ENCODE measurements at places on chromosomes 12 and 14.

GRCh38 chr12:106126441-106127337 lies 12.1 kb downstream of the NUAK1 start:
- DNase-seq = no peak

DNA sequence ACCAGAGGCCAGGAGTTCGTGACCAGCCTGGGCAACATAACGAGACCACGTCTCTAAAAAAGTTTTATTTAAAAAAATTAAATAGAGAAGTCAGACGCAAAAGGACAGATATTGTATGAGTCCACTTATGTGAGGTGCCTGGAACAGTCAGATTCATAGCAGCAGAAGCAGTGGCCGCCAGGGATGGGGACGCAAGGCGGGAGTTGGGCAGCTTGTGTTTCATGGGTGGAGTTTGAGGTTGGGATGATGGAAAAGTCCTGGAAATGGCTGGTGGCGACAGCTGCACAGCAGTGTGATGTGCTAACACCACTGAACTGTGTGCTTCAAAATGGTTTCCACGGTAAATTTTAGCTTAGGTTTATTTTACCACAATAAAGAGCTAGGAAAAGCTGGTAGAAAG lies 57.6 kb upstream of the DDX11 start:
- no peak for DNase-seq

DNA sequence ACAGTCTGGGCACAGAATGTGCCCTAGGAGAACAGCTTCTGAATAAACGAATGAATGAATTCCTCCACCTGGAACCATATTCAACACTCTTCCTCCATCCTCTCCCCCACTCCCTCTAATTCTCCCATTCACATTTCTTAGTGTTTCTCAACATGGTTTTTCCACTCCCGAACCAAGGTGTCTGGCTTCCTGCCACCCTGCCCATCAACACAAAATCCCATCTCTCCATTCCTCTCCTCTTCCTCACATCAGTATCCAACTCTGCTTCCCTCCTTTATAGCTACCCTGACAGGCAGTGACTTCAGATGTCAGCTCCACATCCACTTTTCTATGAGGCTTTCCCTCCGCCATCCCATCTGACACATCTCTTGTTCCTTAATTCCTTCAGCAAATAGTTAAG lies 2.9 kb downstream of the TNFRSF1A start:
- DNase-seq = no peak

GRCh38 chr12:13504736-13505135 lies 308.2 kb downstream of the EMP1 start:
- DNase-seq = no peak

DNA sequence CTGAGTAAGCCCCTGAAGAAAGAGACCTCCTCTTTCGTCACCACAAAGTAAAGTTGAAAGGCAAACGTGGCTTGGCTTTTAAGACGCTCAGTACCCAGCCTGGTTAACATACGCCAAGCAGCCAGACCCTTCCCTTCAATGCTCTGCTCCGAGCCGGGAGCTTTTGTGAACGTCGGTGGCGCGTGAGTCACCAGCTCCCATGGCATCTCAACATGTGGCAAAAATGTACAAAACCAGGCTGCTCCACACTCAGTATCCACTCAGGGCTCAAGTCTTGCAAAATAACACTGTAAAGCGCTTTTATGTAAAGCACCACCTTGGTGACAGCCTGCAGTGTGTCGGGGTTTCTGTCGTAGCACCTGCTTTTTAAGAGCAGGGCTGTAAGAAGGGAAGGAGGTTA lies 89.0 kb downstream of the SETD3 start:
- no peak for DNase-seq

- DNase-seq = no peak
Measured at GRCh38 chr14:21017528-21018245, 7.2 kb downstream of the NDRG2 start.

- no peak for DNase-seq
Measured at GRCh38 chr14:74507840-74508239, 14.3 kb downstream of the ISCA2 start.

GRCh38 chr12:65755596-65755978 lies 68.7 kb upstream of the HMGA2 start:
- no peak for DNase-seq

DNA sequence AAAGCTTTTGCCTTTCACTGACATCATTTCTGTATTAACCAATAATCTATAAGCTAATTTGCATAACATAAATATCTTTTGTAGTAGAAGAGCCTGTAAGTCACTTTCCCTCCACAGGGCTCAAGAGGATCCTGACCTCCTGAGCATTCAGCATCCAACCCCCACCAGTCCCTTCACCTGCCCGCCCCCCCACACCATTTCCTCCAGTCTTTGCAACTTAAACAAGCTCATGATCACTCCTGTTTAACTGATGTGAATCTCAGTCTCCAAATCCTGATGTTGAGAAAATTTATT lies 12.0 kb upstream of the CRY1 start:
- DNase-seq = no peak

- DNase-seq = no peak
Measured at GRCh38 chr14:75452900-75453816, 25.3 kb downstream of the JDP2 start.

- no peak for DNase-seq
Measured at GRCh38 chr12:20211981-20212421, 156.3 kb upstream of the PDE3A start.

DNA sequence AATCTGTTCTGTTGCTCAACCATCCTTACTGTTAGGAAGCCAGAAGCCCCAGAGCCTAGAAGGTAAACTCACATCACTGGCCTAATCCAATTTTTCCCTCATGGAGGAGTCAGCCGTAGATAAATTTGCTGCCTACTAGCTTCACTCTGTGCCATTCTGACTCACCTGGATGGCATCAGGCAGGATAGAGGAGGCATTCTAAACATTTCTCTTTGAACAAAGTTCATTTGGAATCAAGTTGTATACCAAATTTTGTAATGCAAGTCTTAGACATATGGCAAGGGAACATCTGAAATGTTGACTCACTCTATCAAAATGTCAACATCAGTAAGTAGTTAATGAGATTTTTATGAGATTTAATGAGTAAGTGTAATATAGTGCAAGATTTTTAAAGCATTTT lies 13.6 kb upstream of the TBC1D30 start:
- DNase-seq = no peak

- DNase-seq = peak; percentile 50
Measured at GRCh38 chr12:92570056-92570753, 132.6 kb upstream of the PLEKHG7 start.

GRCh38 chr12:47088021-47088944 lies 8.5 kb upstream of the AMIGO2 start:
- no peak for DNase-seq

GRCh38 chr12:49904601-49905000 lies 901 bp upstream of the FAIM2 start:
- no peak for DNase-seq

DNA sequence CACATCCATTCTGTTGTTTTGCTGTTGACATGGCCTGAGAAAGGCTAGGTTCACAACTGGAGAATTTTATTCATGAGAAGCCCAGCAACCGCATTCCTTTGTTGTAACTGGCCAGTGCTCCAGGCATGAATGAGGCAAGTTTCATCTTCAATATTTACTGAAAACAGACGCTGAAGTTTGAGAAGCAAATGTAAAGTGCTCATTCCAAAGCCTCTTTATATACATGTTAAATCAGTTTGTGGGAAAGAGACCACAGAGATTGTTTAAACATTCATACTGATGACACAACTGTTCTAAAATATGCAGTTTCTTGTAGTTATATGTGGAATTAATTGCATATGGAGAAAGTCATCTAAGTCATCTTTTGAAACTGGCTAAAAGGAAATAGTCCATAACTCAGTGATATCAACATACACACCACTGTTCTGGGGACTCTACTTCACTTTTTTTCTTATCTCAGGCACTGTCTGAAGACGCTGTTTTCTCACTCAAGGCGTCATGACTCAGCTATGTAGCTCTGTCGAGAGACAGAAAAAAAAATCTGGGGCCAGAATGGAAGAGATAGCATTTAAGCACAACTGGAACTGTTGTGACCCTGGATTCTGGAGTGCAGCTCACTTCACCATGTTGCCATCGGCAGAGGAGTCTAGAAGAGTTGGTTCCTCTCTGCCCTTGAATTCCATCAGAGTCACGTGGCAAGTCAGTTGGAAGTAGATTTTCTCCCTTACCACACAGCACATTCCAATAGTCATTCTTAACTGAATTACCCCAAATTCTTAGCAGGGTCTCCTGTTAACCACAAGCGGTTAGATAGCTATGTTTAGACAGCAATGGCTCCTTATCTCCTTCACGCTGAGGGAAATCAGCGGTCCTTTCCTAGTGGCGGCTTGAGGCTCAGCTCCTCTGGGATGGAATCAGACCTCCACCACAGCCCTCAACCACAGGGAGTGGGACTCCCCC lies 258.4 kb upstream of the HMGA2 start:
- no peak for DNase-seq

GRCh38 chr14:70032447-70032846 lies 153.2 kb downstream of the SMOC1 start:
- DNase-seq = no peak

DNA sequence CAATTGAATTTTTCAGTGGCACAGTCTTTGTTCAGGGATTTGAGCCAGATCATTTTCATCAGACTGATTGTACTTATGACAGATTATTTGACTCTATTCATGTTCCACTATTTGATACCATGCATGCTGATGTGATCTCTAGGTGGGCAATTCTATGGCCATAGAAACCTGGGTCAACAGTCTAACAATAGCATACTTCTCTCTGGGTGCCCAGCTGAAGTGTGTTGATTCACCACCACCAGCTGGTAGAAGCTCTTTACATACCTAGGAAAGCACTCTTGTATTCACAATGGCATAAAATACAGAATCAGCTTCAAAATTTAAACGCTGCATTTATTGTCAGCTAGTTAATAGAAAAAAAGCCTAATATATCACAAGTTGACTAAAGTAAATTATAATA lies 90.2 kb upstream of the TMTC2 start:
- no peak for DNase-seq

DNA sequence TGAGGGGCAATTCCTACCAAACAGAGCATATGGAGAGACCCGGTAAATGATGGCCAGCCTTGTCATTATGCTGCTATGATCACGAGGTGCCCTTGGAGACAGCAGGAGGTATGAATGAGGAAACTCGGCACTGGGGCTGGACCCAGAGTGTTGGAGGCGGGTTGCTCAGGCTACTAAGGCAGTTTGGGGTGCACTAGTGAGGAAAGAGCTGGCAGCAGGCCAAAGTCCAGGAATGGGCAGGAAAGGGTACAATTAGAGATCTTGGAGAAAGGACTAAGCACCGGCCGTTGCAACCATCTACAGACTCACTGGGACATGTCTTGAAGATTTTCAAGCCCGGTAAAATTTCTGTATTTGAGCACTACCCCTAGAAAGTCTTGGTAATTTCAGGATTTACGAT lies 54.3 kb downstream of the CD9 start:
- no peak for DNase-seq

DNA sequence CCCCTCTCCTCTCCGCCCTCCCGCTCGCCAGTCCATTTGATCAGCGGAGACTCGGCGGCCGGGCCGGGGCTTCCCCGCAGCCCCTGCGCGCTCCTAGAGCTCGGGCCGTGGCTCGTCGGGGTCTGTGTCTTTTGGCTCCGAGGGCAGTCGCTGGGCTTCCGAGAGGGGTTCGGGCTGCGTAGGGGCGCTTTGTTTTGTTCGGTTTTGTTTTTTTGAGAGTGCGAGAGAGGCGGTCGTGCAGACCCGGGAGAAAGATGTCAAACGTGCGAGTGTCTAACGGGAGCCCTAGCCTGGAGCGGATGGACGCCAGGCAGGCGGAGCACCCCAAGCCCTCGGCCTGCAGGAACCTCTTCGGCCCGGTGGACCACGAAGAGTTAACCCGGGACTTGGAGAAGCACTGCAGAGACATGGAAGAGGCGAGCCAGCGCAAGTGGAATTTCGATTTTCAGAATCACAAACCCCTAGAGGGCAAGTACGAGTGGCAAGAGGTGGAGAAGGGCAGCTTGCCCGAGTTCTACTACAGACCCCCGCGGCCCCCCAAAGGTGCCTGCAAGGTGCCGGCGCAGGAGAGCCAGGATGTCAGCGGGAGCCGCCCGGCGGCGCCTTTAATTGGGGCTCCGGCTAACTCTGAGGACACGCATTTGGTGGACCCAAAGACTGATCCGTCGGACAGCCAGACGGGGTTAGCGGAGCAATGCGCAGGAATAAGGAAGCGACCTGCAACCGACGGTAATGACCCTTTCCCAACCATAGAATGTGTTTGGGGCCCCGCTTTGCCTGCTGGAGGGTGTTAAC lies 615 bp downstream of the CDKN1B start:
- no peak for DNase-seq

GRCh38 chr12:9388379-9388778 lies 180.2 kb upstream of the PZP start:
- DNase-seq = no peak

- DNase-seq = no peak
Measured at GRCh38 chr12:131493068-131493826, 217.6 kb upstream of the SFSWAP start.

DNA sequence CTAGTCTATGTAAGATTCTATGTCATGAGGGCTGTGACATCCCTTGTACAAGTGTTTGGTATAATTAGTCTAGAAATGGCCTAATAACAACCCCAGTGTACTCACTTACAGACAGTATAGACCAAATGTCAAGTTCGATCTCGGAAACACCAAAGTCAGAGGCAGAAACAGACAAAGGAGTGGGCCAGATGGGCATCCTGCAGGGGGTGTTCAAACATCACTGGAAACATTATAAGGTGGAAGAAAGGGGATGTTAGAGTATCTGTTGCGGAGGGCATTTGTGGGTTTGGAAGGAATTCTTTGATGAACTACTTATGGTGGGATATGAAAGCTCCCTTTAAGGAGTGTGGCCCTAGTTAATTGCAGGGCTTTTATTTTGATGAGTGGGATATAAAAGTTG lies 134.6 kb downstream of the ESR2 start:
- no peak for DNase-seq

GRCh38 chr14:87241018-87241768 lies 751.8 kb downstream of the GALC start:
- no peak for DNase-seq

DNA sequence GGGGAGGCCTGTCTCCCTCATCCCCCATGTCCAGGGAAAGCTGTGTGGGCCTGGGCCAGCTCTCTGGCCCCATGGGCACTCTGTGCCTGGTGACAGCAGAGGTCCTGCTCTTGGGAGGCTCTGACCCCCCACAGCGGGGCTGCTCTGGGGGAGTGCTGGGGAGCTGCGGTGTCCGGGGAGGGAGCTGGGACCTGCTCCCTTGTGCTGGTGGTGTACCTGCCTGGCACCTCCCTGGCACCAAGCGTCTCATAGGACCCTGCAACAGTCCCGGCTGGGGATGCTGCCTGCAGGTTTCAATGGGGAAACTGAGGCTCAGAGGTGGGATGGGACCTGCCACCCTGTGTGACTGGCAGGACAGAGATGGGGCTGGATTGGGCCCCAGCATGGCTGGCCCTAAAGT lies 111.3 kb downstream of the KIF26A start:
- no peak for DNase-seq

DNA sequence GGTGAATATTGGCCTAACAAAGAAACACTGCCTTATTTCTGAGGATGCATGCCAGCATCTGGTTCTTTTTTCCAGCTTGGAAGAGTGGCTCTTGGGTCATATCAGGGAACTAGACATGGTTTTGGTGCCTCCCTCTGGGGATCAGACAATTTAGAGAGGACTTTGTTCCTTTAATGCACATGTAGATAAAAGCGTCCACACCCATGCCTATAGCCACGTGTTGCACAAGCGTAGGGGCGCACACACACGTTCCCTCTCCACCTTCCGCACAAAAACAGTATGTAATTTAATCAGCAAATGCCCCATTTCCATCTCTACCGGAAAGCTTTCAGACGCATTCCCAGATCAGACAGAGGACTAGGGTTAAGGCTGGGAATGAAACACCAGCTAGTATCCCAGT lies 61.7 kb upstream of the RIC8B start:
- DNase-seq = no peak
